Activated naive CD4-positive, alpha-beta T cell treated with anti-CD3 and anti-CD28 coated beads for 36 hours (primary cell): ENCODE measurements at places on chromosomes 7 and 10. TPM values are rescaled to one million over a fixed set of nuclear protein-coding genes. Genes with fewer than 3 reads are reported as not detected.
A peak's percentile ranks its signal among the peaks of the same experiment; 100 is the strongest.

- peak; percentile 10 for DNase-seq
- no peak overlapping the region for H3K27ac ChIP-seq
- no peaks in the 10 kb centered on the region for H3K4me1 ChIP-seq
- H3K36me3 ChIP-seq: no peaks in the 10 kb centered on the region
- no peak overlapping the region for H3K4me3 ChIP-seq
Measured at GRCh38 chr7:23450518-23450917, 19.8 kb downstream of the IGF2BP3 start.

The MRLN gene
- total RNA-seq: not detected

DNA sequence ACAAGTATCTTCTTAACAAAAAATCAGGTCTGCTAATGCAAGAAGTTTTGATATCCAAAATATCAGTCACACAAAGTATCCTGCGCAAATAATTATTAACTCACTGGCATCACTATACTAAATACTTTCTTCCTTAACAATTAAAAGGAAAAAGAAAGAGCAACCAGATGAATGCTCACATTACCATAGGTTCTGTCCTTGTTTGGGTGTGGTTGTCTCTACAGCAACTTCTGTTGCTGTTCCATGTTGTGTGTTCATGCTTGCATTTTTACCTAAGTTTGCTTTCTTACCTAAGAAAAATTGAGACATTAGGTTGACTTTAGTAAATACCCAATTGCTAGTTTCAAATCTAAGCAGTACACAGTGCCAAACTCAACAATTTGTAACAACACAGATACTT lies 32.5 kb downstream of the FZD9 start:
- no peaks in the 10 kb centered on the region for H3K27me3 ChIP-seq
- H3K27ac ChIP-seq: no peak overlapping the region
- H3K36me3 ChIP-seq: peaks cover 51% of the 10 kb centered on the region
- DNase-seq: no peak
- no peak overlapping the region for H3K4me3 ChIP-seq
- H3K4me1 ChIP-seq: no peaks in the 10 kb centered on the region

The NET1 gene
- 20.8 TPM for total RNA-seq

The OR2A5 gene
- total RNA-seq: not detected

The GHRHR gene
- total RNA-seq: not detected

GRCh38 chr10:58622246-58622645 lies 109.6 kb downstream of the BICC1 start:
- no peaks in the 10 kb centered on the region for H3K27me3 ChIP-seq
- no peaks in the 10 kb centered on the region for H3K36me3 ChIP-seq
- DNase-seq: no peak
- H3K27ac ChIP-seq: no peak overlapping the region
- no peaks in the 10 kb centered on the region for H3K4me1 ChIP-seq

DNA sequence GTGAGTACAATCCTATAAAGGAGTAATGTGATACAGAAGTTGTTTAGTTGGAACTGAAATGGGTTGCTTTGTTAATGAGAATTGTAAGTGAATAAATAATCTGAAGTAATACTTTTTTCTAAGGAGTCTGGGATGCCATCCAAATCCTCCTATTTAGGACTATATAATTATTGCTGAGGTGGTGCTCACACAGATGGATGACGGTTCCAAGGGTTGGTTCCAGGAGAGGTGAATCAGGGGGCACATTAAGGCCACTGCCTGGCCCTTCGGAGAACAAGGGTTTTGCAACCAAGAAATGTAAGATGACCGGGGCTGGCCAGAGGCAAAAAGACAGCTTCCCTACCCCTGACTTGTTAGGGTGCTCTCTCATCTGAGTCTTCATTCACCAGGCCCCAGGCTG lies 352.7 kb downstream of the PHTF2 start:
- no peaks in the 10 kb centered on the region for H3K36me3 ChIP-seq
- no peak overlapping the region for H3K27ac ChIP-seq
- H3K4me1 ChIP-seq: no peaks in the 10 kb centered on the region

The CNNM1 gene
- 1.0 TPM for total RNA-seq

- no peak for DNase-seq
- peaks cover 15% of the 10 kb centered on the region for H3K4me1 ChIP-seq
- no peak overlapping the region for H3K4me3 ChIP-seq
- H3K36me3 ChIP-seq: no peaks in the 10 kb centered on the region
- no peak overlapping the region for H3K27ac ChIP-seq
- no peaks in the 10 kb centered on the region for H3K27me3 ChIP-seq
Measured at GRCh38 chr7:144518360-144518759, 114.9 kb upstream of the NOBOX start.

The ADAMTS14 gene
- not detected for total RNA-seq

- H3K36me3 ChIP-seq: no peaks in the 10 kb centered on the region
- no peak overlapping the region for H3K4me3 ChIP-seq
- DNase-seq: no peak
- H3K27me3 ChIP-seq: peaks cover 6% of the 10 kb centered on the region
- H3K4me1 ChIP-seq: no peaks in the 10 kb centered on the region
Measured at GRCh38 chr10:18368682-18369081, 228.5 kb downstream of the CACNB2 start.

- DNase-seq: no peak
- H3K36me3 ChIP-seq: no peaks in the 10 kb centered on the region
- no peak overlapping the region for H3K4me3 ChIP-seq
- H3K27me3 ChIP-seq: peaks cover 2% of the 10 kb centered on the region
- no peak overlapping the region for H3K27ac ChIP-seq
Measured at GRCh38 chr10:88853155-88853881, 1.7 kb upstream of the ANKRD22 start.

GRCh38 chr7:25964483-25964991 lies 187.5 kb upstream of the NFE2L3 start:
- DNase-seq: no peak
- no peak overlapping the region for H3K27ac ChIP-seq

The REPIN1 gene
- total RNA-seq: 49.3 TPM

DNA sequence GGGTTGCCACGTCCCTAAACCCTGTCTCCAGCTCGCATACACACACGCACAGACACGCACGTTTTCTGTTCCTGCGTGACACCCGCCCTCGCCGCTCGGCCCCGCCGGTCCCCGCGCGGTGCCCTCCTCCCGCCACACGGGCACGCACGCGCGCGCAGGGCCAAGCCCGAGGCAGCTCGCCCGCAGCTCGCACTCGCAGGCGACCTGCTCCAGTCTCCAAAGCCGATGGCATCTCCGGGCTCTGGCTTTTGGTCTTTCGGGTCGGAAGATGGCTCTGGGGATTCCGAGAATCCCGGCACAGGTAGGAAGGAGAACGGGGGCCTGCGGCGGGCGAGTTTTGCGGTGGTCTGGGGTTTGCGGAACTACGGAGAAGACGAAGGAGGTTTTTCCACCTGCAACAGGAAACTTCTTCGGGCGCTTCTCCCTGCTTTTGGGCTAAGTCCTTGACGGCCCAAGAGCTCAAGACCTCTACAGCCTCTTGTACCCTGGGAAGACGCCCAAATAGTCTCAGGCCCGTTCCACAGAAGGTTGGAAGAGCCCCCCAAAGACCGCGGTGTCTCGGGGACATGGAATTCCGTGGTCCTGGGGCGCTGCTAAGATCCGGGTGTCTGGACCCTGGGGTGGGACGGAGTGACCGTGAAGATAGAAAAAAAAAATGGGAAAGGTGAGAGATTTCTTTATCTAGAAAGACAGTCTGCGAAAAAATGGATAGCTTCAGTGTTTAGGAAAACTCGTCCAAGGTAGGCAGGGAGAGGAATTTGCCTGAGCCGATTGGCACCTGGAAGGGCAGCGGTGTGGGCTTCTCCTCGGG lies at the start of gene GAD2:
TSS of gene GAD2 (plus strand) at position 190 of the 811 bp plus-strand sequence. CDS start at position 226, 36 bp downstream.
- H3K4me3 ChIP-seq: peak within 1 kb of the TSS; percentile 54
- H3K27me3 ChIP-seq: peaks cover 88% of the 10 kb centered on the region
- H3K27ac ChIP-seq: no peak within 1 kb of the TSS
- DNase-seq: no peak
- H3K4me1 ChIP-seq: peaks cover 40% of the 10 kb centered on the region

The TMEM236 gene
- total RNA-seq: not detected

The ZNF117 gene
- 1.7 TPM for total RNA-seq

The GARIN1A gene
- not detected for total RNA-seq

The DYDC2 gene
- not detected for total RNA-seq

GRCh38 chr7:131797841-131798240 lies 241.4 kb upstream of the PODXL start:
- no peak for DNase-seq
- H3K4me3 ChIP-seq: no peak overlapping the region
- H3K27ac ChIP-seq: no peak overlapping the region

The PRPS1L1 gene
- total RNA-seq: not detected

The VIM gene
- 58.3 TPM for total RNA-seq

DNA sequence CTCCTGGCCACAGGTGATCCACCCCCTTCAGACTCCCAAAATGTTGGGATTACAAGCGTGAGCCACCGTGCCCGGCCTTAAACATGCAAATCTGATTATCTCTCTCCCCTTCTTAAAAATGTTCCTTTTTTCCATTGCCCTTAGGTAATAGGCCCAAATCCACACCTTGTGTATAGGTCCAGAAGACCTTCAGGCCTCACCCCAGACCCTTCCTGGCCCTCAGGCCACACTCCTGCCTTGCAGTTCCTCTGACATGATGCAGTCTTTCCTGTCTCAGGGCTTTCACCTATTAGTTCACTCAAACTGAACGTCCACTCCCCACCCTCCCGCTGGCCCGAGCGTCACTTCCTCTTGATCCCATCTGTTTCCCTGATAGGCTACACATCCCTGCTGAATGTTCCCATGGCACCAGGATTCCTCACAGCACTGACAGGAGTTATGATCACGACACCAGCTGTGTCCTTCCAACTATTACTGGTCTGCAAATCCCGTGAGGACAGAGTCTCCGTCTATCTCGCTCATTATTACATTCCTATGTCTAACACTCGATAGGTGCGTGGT lies 46.4 kb downstream of the DENND2A start:
- H3K4me3 ChIP-seq: no peak overlapping the region
- peaks cover 2% of the 10 kb centered on the region for H3K27me3 ChIP-seq
- no peak for DNase-seq
- no peaks in the 10 kb centered on the region for H3K36me3 ChIP-seq
- peaks cover 4% of the 10 kb centered on the region for H3K4me1 ChIP-seq

GRCh38 chr10:43881657-43882056 lies 233.0 kb upstream of the ZNF32 start:
- no peaks in the 10 kb centered on the region for H3K36me3 ChIP-seq
- no peaks in the 10 kb centered on the region for H3K27me3 ChIP-seq
- DNase-seq: no peak
- no peaks in the 10 kb centered on the region for H3K4me1 ChIP-seq
- no peak overlapping the region for H3K27ac ChIP-seq

DNA sequence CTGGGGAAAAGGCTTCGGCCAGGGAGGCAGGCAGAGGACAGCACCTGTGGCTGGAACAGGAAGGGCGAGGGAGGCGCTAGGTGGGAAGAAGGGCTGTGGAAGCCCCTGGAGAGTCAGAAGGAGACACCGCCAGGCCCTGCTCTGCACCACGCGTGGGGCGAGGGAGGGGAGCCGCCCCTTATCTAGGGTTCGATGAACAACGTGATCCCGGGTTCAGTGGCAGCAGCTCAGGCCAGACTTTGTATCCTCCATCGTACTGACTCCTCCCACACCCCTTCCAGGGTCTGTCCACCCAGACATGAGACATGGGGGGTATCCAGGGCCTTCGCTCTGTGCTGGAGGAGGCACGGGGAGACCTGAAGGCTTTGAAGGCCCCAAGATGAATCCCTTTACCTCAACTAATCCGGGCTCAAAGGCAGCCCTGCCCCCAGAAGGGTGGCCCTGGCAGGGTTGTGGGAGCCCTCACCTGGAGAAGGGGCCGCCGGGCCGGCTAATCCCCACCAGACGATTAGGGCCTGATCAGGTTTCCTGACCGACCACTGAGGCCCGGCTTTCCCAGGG lies 110.8 kb downstream of the PDGFA start:
- no peaks in the 10 kb centered on the region for H3K27me3 ChIP-seq
- no peaks in the 10 kb centered on the region for H3K4me1 ChIP-seq
- no peak overlapping the region for H3K4me3 ChIP-seq
- H3K27ac ChIP-seq: no peak overlapping the region
- no peaks in the 10 kb centered on the region for H3K36me3 ChIP-seq
- DNase-seq: no peak

The C7orf33 gene
- not detected for total RNA-seq

GRCh38 chr7:9516662-9517061 lies 1083.3 kb downstream of the NXPH1 start:
- H3K36me3 ChIP-seq: no peaks in the 10 kb centered on the region
- H3K27me3 ChIP-seq: no peaks in the 10 kb centered on the region
- H3K4me3 ChIP-seq: no peak overlapping the region
- H3K4me1 ChIP-seq: no peaks in the 10 kb centered on the region
- DNase-seq: no peak

GRCh38 chr10:59879363-59879913 lies 26.9 kb downstream of the CCDC6 start:
- peak overlapping the region; percentile 86 for H3K27ac ChIP-seq
- peaks cover 14% of the 10 kb centered on the region for H3K36me3 ChIP-seq
- H3K27me3 ChIP-seq: no peaks in the 10 kb centered on the region
- peaks cover 87% of the 10 kb centered on the region for H3K4me1 ChIP-seq
- H3K4me3 ChIP-seq: peak overlapping the region; percentile 3

The UPK3B gene
- 0.52 TPM for total RNA-seq

DNA sequence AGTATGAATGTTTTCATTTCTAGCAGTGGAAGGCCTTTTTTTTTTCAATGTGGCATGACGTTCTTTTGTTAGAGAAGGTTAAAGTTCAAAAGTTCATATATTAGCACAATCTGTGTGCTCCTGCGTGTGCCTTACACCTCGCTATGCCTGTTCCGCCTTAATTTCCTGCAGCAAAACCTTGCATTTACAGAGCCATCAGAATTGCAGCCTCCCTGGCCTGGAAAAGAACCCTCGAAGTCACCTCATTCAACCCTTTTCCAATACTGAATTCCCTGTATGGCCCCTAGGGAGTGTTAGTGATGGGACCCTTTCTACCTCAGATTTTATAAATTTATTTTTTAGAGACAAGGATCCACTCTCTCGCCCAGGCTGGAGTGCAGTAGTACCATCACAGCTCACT lies 103.5 kb upstream of the ZNF438 start:
- peak overlapping the region; percentile 68 for H3K4me3 ChIP-seq
- peaks cover 37% of the 10 kb centered on the region for H3K4me1 ChIP-seq
- no peak for DNase-seq
- H3K36me3 ChIP-seq: no peaks in the 10 kb centered on the region

GRCh38 chr10:128149267-128150014 lies 23.2 kb upstream of the MKI67 start:
- H3K36me3 ChIP-seq: no peaks in the 10 kb centered on the region
- H3K4me1 ChIP-seq: peaks cover 18% of the 10 kb centered on the region
- no peaks in the 10 kb centered on the region for H3K27me3 ChIP-seq
- H3K4me3 ChIP-seq: peak overlapping the region; percentile 49

DNA sequence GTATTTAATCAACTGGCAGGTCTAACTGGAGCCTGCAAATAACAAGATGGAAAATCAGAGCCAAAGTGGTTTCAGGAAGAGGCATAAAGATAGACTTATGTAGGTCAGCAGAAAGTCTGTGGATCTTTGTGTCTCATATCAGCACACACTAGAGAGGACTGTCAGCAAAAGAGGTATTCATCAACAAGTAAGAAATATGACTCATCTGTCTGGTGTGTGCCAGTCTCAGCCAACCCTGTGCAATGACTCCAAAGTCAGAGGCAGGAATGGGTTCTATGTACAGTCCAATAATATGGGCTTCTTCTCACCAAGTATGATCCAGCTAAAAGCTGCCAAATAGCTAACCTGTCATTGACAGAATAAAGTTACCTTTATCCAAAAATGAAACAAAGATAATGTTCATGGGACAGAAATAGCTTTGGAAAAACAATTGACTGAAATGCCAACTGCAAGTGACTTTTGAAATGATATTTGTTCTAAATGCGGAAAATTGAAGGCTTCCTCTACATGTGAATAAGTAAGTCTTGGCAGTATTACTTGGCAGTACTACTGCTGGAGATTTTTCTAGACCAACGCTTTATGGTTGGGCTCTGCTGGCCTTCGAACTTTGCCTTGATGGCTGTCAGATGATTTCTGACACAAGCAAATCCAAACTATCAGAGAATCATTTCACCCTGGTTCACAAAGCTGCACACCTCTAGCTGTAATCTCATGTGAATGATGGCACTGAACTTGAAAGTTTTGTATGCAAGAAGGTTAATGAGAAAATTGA lies 272.3 kb upstream of the SEMA3C start:
- H3K4me3 ChIP-seq: no peak overlapping the region
- H3K36me3 ChIP-seq: no peaks in the 10 kb centered on the region
- no peak overlapping the region for H3K27ac ChIP-seq

The ZNF33A gene
- 26.2 TPM for total RNA-seq
